CD4-positive, alpha-beta T cell treated with Interleukin-17A for 1 hour (primary cell): ENCODE measurements at places on chromosomes 16 and 17.

DNA sequence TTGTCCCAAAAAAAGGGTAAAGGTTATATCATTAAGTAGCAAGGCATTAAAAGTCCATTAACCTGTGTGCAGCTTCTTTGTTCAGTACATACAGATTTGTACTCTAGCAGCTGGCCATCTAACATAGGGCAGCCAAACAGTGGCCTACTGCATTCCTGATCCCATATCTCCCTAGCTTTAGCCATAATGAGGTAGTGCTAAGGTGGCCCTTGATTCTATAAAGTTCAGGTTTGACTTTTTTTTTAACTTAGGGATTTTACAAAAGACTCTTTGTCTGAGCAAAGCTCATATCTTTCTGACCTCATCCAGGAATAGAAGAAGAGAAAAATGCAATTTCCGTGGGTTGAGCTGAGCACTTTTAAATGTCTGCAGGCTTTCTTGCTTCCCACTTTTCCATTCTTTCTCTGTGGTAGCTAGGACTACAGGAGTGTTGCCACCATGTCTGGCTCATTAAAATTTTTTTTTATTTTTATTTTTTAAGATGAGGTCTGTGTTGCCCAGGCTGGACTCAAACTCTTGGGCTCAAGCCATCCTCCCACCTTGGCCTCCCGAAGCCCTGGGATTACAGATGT is 19.5 kb upstream of the CDC6 start:
- DNase-seq: no peak

- peak; percentile 86 for DNase-seq
Observed at GRCh38 chr16:67993207-67994039, 5.9 kb downstream of the DPEP2 start.

GRCh38 chr17:10622617-10623485 is 34.3 kb downstream of the MYH3 start:
- no peak for DNase-seq

DNA sequence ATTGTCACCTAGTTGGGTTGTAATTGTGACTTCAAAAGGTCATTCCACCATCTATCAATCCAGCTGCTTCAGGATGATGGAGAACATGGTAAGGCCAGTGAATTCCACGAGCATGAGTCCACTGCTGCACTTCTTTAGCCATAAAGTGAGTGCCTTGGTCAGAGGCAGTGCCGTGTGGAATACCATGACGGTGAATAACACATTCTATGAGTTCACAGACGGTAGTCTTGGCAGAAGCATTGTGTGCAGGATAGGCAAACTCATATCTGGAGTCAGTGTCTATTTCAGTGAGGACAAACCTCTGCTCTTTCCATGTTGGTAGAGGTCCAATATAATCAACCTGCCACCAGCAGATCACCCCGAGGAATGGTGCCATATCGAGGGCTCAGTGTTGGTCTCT is 650.9 kb downstream of the KCNJ2 start:
- DNase-seq: no peak

DNA sequence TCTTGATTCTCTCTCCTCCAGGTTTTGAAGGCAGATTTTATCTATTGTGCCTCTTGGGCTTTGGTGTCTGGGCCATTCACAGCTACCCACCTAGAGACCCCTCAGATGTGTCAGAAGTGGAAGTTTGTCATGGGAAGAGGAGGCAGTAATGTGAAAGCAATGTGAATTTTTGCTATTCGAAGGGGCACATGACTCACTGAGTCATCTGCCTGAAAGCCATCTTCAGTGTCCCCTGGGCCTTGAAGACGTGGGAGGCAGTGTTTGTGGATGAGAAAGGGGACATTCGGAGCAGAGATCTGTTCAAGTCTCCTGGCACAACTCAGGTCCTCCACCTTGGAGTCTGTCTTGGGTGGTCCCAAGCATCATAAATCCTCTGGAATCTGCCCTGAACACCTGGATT is 530.2 kb downstream of the NPIPA7 start:
- no peak for DNase-seq

DNA sequence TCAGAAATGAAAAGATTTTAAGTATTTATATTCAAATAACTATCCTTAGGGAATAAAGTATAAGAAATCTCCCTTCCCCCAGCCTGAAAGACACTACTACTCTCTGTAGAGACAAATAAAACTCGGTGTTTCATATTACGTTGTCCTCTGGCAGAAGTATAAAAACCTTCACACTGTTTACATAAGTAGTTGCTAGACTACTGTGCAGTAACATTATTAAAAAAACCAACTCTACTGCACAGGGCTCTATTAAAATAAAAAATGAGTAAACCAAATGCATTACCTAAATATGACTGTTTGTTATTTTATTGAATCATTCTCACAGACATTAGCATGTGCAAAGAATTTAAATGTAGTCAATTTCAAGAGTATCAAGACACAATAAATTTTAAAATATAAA is 67.4 kb downstream of the MED13 start:
- DNase-seq: no peak

DNA sequence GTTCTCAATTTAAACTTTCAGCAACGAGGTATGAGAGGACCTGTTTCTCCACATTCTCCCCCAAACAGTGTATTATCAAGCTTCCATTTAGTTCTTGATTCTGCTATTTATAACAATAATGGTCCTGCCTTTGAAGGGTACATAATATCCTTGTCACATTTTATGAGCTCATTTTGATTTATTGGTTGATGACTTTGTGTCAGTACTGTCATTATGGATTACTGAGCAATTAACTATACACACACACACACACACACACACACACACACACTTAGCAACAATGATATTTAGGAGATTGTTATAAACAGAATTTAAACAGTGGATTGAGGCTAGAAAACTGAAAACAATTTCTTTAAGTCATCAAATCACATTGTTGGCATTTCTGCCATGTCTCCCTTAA is 7.0 kb downstream of the TMIGD1 start:
- DNase-seq: no peak

DNA sequence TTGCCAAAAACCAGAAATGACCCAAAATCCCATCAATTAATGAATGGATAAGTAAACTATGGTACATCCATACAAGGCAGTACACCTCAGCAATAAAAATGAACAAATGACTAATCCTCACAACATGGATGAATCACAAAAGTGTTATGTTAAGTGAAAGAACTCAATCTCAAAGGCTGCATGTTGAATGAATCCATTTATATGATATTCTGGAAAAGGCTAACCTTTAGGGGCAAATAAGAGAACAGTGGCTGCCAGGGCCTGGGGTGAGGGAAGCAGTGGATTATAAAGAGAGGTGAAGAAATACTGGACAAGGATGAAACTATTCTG is 46.1 kb upstream of the MSI2 start:
- no peak for DNase-seq

- peak; percentile 38 for DNase-seq
Observed at GRCh38 chr16:2473446-2473926, 1.4 kb upstream of the TBC1D24 start.

DNA sequence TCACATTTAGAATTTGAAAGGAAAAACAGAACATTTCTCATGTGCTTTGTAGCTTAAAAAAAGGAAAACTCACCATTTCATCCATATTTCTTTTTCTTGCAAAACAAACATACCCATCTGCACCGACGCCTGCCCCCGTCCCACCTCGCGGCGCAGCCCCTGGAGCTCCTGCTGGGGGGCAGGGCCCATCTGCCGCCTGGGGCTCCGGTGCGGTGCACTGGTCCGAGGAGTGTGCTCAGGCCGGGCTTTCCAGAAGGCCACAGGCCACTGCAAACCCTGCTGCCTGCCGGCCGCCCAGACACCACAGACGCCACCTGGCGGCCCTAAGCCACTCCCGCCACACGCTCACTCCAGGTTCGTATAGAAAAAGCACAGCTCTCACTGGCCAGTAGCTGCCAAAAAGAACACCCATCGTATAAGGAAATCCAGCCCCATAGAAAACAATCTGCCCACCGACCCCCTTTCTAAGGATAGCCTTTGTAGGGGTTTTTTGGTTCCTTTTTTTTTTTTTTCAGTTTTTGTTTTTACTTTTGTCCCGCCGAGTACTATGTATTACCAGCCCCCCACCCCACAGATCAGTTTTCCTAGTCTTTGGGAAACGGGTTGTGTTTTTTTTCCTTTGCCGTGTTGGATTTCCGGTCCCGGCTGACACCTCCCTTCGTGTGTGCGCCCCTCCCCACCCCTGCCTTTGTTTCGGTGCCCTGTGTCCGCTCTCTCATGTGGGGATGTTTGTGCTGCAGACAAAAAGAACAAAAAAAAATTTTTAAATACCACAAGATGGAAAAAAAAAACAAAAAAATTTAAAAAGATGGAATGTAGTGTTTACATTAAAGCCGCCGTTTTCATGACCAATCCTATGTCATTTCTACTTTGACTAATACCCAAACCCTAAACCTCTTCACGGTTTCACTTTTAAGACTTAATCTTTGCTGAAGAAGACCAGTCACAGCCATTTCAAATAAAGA is 68.8 kb downstream of the AMFR start:
- DNase-seq: peak; percentile 64
